Epithelial cell of prostate (primary cell): ENCODE measurements at places on chromosomes 7 and 10.

DNA sequence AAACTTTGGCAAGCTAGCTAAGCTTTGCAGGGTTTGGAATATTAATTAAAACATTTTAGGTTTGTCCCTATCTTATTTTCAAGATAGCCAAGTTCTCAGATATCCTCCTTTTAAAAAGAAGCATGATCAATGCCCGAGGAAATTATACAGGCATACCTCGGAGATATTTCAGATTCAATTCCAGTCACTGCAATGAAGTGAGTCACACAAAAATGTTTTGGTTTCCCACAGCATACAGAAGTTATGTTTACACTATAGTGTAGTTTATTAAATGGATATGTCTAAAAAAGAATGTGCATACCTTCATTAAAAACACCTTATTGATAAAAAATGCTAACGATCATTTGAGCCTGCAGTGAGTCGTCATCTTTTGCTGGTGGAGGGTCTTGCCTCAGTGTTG is 382.9 kb upstream of the NPVF start:
- no peak for DNase-seq

DNA sequence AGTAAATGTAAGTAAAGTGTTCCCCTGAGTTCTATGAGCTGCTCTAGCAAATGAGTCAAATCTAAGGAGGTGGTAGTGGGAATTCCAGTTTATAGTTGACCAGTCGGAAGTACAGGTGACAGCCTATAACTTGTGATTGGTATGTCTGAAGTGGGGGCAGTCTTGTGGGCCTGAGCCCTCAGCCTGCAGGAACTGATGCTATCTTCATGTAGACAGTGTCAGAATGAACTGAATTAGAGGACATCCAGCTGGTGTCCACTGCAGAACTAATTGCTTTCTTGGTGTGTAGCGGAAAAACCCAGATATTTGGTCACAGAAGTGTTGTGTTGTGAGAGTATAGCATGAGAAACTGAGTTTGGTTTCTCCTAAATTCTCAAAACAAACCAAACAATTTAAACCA is 127.9 kb upstream of the AMPH start:
- no peak for DNase-seq

DNA sequence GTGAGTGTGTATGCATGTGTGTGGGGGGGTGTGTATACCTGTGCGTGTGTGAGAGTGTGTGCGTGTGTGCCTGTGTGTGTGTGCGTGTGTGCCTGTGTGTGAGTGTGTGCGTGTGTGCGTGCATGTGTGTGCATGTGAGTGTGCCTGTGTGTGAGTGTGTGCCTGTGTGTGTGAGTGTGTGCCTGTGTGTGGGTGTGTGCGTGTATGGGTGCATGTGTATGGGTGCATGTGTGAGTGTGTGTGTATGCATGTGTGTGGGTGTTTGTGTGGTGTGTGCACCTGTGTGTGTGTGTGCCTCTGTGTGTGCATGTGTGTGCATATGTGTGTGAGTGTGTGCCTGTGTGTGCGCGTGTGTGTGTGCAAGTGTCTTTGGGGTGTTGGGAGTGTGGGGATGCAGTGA is 6.4 kb downstream of the ANTXRL start:
- DNase-seq = no peak

DNA sequence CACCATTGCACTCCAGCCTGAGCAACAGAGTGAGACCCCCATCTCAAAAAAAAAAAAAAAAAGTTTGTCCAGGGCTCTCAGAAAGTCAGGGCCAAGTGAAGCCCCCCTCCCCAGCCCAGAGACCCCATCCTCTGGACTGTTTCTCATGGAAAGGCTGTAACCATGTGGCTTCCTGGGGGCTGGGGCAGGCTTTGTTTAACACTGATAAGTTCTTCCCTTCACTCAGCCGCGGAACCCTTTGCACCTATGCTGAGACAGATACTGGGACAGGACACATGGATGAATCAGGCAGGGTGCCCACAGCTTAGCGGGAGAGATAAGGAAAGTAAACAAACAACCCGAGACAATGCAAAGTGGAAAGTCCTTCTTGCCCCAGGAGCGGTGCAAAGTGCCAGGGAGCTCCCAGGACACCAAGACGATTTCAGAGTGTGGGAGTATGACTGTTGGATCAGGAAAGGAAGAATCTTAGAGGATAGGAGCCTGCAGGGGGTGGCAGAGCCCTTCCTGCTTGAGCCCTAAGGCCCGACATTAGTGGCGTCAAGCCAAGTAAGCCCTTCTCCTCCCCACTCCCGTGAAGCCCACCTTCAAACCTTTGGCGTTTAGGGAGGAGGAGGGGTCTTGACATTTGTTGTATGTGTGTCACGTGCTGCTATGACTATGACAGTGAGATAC is 11.6 kb downstream of the MLXIPL start:
- no peak for DNase-seq

- DNase-seq = no peak
Measured at GRCh38 chr10:105596749-105597148, 955.7 kb downstream of the SORCS3 start.

DNA sequence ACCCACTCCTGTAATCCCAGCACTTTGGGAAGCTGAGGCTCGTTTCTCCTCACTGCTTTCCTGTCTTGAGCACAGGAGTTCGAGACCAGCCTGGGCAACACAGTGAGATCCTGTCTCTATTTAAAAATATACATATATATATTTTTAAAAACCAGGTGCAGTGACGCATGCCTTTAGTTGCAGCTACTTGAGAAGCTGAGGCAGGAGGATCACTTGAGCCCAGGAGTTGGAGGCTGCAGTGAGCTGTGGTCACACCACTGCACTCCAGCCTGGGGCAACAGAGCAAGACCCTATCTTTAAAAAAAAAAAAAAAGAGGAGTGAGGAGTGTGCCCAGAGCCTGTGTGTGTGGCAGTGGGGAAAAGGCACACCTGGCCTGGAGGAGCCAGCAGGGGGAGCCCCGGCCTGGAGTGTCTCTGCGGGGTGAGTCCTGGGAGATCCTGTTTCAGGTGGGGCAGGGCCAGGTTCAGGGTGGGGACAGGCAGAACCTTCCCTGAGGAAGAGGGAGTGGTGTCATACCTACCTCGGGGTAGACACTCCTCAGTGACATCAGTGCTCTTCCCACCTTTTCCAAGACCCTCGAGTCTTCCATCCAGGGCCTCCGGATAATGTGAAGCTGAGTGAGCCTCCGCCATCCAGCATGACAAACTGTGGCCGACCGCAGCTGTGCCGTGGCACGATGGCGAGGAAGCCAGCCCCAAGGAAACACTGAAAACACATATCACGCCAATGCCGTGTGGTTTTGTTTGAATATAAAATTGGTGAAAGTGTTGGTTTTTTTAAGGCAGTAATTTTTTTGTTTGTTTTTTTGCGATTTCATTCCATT is 9.0 kb upstream of the ARPC1B start:
- no peak for DNase-seq

- no peak for DNase-seq
Measured at GRCh38 chr7:34849163-34849960, 187.9 kb downstream of the DPY19L1 start.

GRCh38 chr10:121500701-121501332 is 97.4 kb downstream of the FGFR2 start:
- no peak for DNase-seq
